ENCODE measurements at places on chromosomes 12 and 14.

GRCh38 chr12:64790166-64790565 lies 31.0 kb upstream of the GNS start:
- no peak for DNase-seq

DNA sequence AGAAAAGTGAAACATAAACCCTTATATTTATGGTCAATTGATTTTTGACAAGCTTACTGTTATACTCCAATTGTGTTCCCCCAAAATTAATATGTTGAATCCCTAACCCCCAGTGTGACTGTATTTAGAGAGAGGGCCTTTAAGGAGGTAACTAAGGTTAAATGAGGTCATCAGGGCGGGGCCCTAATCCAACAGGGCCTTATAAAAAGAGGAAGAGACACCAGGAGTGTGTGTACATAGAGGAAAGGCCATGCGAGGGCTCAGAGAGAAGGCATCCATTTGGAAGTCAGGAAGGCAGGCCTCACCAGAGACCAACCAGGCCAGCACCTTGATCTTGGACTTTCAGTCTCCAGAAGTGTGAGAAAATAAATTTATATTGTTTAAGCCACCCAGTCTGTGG lies 6.5 kb upstream of the VTI1B start:
- DNase-seq, result no peak

DNA sequence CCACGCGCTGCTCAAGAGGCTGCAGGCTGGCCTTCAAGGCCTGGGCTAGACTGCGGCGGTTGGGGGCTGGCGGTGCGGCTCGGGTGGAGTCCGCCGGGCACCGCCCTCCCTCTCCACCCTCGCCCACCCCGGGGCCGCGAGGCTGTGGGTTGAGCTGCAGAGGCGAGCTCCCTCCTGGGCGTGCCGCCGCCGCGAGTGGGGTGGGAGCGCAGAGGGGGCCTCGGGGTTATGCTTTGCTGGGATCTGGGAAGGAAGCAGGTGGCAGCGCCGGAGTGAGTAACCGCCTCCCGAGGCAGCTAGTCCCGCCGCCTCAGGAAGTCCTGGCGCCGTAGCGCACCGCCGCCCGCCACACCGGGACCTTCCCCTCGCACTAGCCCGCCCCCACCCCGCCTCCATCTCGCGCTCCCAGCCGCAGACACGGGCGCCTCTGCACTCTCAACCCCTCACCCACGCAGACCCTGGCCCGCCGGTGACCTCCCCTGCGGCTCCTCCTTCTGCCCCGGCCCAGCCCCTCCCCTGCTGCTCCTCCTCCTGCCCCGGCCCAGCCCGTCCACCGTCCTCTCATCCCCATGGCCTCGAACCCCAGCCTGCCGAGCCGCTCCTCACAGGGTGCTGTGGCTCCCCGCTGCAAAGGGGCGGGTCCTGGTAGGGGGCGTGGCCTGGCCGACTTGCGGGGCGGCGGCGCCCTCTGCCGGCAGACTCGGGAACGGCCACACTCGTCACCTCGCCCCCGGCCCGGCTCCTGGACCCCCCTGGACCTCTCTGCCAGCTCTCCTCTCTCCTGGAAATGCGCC lies 16.6 kb downstream of the TAMALIN start:
- DNase-seq, result peak; percentile 79

GRCh38 chr14:39967885-39968284 lies 535.7 kb upstream of the FBXO33 start:
- no peak for DNase-seq

GRCh38 chr14:23725980-23726710 lies 90.0 kb downstream of the DHRS2 start:
- no peak for DNase-seq
